ENCODE measurements at places on chromosomes 3 and 15.

GRCh38 chr15:97446138-97446537, 514.4 kb upstream of the ARRDC4 start:
- DNase-seq, result no peak

DNA sequence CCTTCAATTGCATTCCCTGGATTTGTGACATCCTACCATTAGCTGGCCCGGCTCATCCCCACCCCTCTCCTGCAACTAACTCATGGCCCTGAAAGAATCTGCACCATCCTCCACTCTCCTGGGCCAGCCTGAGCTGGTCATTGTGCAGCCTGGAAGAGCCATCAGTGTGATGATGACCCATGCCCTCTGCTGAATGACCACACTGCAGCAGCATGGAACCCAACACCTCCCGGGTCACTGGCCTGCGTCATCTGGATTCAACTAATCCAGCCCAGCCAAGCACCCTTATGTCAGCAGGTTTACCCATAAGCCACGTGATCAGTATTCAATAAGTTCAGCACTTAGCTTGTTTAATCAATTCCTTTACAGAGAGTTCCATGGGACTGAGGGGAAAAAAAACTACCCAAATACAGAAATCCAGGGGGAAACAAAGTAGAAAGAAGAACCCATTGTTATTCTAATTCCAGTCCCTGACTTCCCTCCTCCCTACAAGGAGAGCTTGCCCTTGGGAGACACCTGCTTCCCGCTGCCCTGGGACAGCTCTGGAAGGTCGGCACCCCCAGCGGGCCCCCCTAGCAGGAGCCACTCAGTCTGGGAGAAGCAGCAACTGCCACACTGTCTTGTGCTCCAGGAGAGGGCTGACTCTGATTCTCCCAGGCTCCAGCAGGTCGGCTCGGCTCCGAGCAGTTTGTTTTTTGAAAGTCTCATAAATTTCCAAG, 309.1 kb upstream of the TLE3 start:
- no peak for DNase-seq

DNA sequence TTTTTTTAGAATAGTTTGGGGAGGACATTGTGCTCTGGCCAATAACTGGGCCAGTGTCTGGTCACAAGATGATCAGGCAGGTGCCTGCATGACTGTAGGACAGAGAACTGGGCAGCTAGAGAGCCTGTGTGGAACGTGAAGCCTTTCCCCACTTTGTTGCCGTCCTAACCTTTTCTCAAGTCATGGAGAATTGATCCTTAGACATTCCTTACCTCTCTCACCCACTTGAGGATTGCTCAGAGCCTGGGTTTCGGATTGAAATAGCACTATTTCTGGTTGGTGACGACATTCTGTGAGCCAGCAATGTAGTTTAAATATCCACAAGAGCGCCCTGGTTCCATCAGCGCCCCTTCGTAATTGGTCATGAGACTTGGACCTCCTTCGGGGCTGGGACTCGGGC, 138.4 kb downstream of the IGF1R start:
- DNase-seq, result no peak

DNA sequence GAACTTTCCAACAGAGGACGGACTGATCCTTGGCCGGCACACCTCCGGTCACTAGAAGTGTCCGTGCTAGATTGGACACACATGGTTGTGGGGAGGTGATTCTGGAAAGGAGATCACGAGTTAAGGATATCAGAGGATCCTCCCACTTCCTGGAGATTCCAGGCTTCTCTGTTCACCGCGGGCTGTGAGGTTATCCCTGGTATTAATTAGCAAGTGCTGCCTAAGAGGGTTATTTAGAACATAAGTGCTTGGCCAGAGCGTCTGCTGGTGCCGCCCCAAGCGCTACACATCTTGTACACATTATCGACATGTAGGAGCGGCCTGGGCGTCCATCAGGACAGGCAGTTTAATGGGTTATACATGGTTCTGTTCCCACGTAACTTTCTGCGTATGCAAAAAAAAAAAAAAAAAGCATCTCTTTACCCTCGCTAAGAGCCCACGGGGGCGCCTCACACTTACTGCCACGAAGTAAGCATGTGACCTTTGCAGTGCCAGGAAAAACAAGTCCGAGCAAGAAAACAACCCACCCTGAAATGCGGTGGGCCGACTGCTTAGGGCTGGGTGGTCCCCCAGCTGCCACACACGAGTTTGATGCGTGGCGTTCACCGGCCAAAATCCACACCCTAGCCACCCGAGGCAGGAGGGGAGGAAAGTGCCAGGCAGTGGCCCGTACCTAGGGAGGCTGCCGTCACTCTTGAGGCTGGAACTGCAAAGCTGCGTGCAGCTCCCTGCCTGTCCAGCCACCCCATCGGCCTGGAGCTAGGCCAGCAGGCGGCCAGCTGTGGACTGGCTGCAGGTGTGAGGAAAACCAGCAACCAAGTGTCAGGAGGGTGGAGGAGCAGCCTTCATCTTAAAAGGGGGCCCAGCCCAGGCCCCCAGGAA, 78.0 kb downstream of the CPN2 start:
- no peak for DNase-seq

GRCh38 chr3:49454898-49455681, 15.0 kb upstream of the DAG1 start:
- no peak for DNase-seq

DNA sequence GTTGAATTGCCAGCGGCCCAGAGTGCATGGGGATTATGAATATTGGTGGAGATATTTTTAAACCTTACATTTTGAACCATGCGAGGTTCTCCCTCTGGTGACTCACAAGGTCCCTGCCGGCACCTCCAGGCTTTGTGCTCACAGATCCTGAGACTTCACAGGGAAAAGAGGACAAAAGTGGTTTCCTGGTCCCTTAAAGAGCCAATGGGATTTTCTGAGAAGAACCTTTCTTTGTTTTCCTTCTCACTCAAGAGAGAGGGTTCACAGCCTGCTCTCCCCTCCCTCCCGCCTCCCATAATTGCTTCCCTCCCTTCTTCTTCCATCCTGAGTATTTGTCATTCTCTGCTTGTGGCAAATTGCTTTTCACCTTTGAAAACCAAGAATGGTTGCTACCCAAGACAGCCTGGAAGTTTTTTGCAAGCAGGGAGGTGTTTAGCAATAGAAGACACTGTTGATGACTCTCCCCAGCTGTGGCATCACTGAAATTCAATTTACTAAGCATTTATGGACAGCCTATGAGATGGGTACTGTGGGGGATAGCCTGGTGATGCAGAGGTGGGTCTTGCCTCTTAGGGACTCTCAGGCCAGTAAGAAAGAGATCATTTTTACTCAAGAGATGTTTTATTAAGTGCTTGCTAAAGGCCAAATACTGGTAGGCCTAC, 76.6 kb downstream of the CPN2 start:
- DNase-seq, result no peak

- no peak for DNase-seq
Measured at GRCh38 chr15:45391746-45392583, 13.6 kb upstream of the GATM start.

GRCh38 chr15:29092376-29093064, 177.1 kb downstream of the NSMCE3 start:
- no peak for DNase-seq

GRCh38 chr3:68866157-68866556, 66.2 kb downstream of the TAFA4 start:
- no peak for DNase-seq

All from stimulated activated CD4-positive, alpha-beta T cell treated with anti-CD3 and anti-CD28 coated beads, Interleukin-12 subunit alpha, Interleukin-12 subunit beta, amount 100 ng/mL, for 4 hours (primary cell).